ENCODE measurements at places on chromosomes 4 and X.

DNA sequence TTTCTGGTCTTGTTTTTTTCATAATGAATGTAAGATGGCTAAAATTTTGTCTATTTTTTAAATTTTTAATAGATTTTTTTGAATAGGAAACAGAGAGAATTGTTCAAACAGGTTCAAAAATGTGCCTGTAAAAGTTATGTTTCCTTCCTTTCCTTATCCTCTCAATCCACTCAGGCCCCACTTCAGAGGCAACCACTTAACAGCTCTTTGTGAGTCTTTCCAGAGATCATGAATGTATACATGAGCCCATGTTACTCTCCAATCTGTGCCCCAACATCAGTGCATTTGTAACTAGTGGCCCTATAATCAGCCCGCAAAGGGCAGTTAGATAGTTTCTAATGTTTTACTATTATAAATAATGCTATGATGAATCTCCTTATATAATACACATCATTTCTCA lies 14.0 kb downstream of the CFI start:
- no peak for DNase-seq

GRCh38 chrX:81261576-81261975 lies 59.7 kb downstream of the SH3BGRL start:
- no peak for DNase-seq

- no peak for DNase-seq
Observed at GRCh38 chrX:102658556-102658955, 7.3 kb downstream of the GPRASP1 start.

DNA sequence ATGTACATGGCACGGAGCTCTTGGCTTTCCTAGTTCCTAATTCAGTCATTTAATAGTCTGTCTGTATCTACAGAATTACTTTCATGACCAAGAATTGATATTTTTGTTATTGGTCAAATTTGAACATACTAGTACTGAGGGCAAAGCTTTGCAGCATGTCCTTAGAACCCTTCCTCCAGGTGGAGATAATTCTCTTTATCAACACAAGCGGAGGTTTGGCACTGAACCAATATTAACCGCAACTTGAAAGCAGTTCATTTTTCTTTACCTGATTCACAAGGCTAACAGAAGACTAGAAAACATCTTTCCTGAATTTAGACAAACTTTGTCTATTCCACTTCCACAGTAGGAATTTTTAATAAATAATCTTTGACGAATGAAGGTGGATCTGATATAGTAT lies 73.8 kb downstream of the TACR3 start:
- no peak for DNase-seq

- no peak for DNase-seq
Observed at GRCh38 chr4:87391576-87392054, 627 bp upstream of the HSD17B11 start.

- DNase-seq, result no peak
Observed at GRCh38 chr4:186807808-186808629, 84.4 kb upstream of the FAT1 start.

DNA sequence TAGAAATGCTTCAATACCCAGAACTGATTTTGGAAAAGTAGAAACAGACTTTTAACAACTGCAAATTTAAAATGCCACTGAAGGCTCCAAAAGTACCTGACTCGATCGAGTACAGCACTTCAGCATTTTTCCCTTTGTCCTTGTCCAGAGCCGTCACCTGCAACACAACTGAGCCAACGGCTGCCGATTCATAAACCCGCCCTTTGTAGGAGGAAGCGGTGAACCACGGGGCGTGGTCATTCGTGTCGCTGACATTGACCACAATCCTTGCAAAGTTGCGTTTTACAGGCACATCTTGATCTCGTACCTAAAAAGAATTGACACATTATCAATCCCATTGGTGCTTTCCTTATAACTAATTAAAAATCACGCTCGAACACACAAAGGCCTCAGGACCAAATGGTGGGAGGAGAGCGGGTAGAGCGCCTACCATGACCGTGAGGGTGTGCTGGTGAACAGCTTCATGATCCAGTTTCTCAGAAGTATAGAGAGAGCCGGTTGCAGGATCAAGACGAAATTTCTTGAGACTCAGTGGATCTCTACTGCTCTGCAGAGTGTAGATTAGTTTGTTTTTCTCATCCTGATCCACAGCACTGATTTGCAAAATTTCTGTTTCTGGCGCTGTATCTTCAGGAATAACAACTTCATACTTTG lies 72.8 kb upstream of the MTNR1A start:
- DNase-seq, result no peak

- no peak for DNase-seq
Observed at GRCh38 chrX:103565197-103565596, 20.1 kb upstream of the TCEAL4 start.

DNA sequence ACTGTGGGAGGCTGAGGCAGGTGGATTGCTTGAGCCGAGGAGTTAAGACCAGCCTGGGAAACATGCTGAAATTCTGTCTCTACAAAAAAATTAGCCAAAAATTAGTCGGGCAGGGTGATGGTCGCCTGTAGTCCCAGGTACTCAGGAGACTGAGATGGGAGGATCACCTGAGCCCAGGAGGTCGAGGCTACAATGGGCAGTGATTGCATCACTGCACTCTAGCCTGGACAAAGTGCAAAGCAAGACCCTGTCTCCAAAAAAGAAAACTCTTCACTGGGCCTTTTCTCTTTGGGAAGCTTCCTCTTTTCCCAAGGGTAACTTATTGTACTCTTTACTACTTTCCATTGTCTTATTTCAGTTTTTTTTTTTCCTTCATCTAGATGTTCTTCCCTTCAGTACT lies 88.9 kb downstream of the UBE2K start:
- DNase-seq, result no peak

DNA sequence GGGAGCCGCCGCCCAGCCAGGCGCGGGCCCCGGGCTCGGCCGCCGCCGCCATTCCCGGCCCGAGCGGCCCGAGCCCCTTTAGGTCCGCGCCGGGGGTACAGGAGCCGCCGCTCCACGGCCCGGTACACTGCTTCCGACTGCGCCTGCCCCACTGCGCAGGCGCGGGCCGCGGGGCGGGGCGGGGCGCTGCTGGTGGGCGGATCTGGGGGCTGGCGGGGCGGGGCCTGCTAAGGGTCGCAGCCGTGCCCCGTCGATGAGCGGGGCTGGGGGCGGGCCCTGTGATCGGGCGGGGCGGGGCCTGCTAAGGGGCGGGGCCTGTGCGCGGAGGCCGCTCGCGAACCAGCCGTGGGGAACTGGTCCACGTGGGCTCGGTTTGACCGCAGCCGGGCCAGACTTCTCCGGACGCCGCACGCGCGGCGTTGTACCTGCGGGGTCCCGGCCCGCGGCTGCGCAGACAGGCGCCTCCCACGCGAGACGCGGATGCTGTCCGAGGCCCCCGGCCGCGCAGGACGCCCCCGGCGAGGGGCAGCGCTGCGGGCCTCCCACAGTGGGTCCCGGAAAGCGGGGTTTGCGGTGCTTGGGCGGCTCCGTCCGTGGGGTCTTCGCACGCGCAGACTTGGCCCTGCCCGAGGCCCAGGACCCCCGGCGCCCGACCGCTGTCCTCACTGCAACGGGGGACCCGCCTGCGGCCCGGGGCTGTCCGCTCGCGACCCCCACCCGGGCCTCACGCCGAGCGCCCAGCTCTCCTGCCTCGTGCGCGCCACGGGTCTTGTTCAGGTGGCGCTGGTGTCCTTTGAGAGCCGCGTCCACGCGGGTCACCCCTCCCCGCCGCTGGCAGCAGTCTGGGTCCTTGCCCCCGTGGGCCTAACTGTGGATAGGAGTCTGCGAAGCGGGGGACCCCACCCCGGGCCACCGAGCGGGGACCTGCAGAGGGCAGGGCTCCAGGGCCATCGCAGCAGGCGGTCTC lies at the start of gene DGKQ:
Gene DGKQ (minus strand): TSS at position 139 of the 967 bp plus-strand sequence. CDS start 87 bp downstream, at position 52.
- DNase-seq, result no peak

- no peak for DNase-seq
Observed at GRCh38 chrX:48459483-48459882, 10.6 kb downstream of the SLC38A5 start.

DNA sequence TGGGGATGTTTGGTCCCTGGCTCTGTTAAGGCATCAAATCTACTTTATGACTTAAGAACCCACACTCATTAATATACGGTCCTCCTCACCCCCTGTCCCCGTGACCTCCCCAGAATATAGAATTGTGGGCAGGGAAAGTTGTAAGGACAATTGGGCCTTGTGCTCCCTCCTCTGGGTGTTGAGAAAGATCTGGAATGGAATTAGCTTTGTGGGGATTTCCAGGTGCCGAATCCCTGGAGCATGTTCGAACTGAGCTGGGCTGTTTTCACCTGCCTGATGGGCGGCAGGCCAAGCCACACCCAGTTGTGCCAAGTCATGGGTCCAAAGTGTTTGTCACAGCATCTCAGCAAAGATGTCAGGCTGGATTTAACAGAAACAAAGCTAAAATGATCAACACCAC lies 349.3 kb upstream of the KLF3 start:
- DNase-seq, result no peak

- DNase-seq, result no peak
Observed at GRCh38 chr4:63275491-63275890, 1133.8 kb downstream of the TECRL start.

DNA sequence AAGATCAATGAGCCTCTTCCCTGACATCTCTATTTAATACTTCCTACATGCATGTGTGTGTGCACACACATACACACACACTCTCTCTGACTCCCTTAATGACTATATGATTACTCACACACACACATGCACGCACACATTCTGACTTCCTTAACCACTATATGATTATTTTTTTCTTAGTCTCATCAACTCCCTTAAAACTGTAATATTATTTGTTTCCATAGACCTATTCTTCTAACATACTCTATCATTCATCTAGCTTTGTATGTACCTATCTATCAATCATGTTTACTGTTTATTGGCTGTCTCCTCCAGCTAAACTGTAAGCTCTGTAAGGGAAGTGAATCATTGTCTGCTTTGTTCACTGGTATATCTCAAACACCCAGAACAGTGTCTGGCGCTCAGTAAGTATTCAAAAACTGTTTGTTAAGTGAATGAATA lies 236.6 kb downstream of the RASL11B start:
- DNase-seq, result no peak

GRCh38 chr4:144556636-144557035 lies 89.3 kb upstream of the HHIP start:
- no peak for DNase-seq

DNA sequence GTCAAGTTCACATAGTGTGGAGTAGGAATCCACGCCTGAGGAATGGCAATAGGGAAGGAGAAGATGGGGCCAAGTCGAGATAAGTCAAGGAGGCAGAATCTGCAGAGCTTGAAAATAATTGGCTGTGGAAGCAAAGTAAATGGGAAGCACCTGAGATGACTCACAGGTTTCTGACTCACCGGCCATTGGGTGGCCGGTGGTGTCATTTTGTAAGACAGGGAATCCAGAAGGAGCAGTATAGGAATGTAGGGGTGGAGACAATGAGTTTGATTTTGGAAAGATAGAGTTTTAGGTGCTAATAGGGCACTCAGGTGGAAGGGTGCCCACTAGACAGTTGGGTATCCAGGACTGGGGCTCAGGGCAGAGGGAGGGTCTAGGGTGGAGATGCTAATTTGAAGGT lies 201.0 kb upstream of the MAMLD1 start:
- DNase-seq, result no peak

GRCh38 chrX:9611436-9612145 lies 146.7 kb downstream of the TBL1X start:
- peak; percentile 50 for DNase-seq

DNA sequence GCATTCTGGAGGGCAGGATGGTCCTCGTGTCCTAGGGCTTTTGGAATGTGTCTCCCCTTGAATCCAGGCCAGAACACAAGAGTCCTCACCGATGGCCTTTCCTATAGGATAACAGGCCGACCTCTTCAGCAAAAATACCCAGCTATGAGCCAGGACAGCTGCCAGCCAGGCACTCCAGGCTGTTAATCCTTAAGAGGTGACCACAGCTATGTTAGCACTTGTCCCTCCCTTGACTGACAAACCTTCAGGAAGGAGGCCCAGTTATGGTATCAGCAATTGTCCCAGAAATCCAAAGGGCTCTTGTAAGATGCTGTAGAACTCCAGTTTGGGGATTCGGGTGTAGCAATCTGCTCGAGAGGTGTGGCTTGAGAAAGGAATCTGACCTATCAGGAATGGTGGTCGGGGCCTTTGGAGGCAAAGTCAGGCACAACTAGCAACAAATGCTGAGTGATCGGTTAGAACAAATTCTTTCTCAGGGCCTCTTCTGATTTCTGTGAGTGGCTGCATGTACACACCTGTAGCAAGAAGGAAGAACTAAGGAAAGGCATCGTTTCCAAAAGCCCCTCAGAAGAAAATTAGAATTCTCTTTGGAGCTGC lies 54.6 kb downstream of the PTCHD1 start:
- DNase-seq, result no peak

GRCh38 chr4:10151182-10151581 lies 34.6 kb upstream of the WDR1 start:
- no peak for DNase-seq

DNA sequence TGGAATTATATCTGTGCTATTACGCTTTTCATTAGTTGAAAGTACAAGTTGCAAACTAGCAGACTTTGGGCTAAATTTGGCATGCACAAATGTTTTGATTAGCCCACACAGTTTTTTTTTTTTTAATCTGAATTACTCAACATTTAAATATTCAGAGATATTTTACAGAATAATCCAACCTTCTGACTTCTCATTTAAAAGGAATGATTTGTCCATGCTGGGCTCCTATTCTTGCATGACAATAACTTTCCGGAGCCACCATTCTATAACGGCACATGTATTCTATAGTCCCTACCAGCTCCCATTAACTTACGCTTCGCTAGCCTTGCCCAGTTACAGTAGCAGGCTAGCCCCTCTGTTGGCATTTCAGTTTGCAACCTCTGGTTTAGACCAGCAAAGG lies 219.3 kb upstream of the FTHL17 start:
- no peak for DNase-seq

GRCh38 chr4:188551156-188551555 lies 411.9 kb downstream of the TRIML1 start:
- DNase-seq, result no peak

DNA sequence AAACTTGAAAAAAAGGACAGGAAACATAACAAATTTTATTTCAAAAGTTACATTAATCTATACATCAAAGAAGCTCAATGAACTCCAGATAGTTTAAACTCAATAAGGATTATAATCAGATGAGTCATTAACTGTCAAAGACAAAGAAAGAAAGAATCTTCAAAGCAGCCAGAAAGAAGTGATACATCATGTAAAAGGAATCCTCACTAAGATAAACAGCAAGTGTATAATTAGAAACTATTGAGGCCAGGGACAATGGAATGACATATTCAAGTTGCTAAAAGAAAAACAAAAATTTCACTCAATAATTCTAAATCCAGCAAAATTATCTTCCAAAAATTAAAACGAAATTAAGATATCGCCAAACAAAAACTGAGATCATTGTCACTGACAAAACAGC lies 161.6 kb upstream of the NWD2 start:
- DNase-seq, result no peak

DNA sequence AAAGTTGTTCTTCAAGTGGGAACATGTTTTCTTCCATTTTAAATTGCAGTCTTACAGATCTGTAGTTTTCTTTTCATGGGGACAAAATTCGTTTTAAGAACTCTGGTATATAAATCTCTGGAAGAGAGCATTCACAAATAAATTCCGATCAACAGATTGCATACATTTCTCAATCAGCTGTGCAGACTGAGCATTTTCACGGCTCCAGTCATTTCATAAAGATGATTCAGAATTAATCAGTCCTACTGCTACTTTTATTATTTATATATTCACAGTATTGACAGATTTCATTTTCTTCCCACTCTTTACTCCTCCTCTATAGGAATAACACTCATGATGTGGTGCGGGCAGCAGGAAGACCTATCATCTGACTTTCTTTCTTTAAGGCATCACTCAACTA lies 534.9 kb upstream of the FTHL17 start:
- no peak for DNase-seq

- DNase-seq, result no peak
Observed at GRCh38 chrX:41881166-41881565, 42.2 kb downstream of the CASK start.

- no peak for DNase-seq
Observed at GRCh38 chrX:149124526-149125108, 380.5 kb downstream of the IDS start.
